LNCaP clone FGC (cell line): ENCODE measurements at places on chromosomes 6 and 20.

DNA sequence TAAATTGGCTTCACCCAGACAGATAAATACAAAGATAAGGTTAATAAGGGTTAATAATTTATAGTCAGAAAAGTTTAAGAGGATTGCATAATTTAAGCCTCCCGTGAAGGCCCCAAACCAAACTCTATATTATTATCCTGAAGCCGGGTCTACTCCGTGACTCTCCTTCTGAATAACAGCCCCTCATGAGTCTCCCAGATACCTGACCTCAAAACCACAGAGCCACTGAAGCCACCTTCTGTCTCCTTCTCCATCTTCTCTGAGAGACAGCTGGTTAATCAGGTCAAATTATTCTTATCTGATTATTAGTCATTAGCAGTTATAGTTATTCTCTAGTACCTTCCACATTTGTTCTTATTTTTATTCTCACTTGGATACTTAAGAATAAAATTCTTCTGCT, 569.2 kb upstream of the AGPAT4 start:
- no peak for DNase-seq

GRCh38 chr6:14722704-14723103, 523.2 kb upstream of the JARID2 start:
- no peak for DNase-seq

DNA sequence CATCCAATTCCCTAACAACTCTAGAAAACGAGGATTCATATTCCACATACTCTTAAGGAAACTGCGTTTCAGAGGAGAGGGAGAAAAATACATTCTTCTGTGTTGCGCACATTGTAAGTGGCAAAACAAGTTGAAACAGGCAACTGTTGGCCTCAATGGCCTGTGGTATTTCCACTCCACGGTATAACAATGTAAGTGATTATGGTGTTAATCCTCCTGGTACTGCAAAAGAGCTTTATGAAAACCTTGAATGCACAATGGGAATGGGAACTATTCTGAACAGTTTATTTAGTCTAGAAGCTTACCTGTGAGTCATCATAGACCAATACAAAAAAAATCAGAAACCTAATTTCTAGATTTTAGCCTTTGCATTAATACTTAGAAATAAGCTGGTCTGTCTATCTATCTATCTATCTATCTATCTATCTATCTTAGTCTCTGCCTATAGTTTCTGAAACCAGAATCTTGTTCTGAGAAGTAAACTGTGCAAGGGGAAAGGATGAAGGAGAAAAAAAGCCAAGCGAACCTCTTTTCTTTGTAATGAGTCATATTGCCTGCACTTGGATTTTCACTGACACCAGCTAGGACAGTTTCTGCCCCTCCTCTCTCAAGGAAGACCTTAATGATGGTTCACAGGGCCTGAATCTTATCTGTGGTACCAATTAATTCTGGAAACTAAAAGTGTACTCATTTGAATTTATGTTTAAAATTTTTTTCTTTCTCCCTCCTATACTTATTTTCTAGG, 101.5 kb downstream of the RNF144B start:
- no peak for DNase-seq

- no peak for DNase-seq
Observed at GRCh38 chr6:9233686-9234085, 798.3 kb upstream of the SLC35B3 start.

DNA sequence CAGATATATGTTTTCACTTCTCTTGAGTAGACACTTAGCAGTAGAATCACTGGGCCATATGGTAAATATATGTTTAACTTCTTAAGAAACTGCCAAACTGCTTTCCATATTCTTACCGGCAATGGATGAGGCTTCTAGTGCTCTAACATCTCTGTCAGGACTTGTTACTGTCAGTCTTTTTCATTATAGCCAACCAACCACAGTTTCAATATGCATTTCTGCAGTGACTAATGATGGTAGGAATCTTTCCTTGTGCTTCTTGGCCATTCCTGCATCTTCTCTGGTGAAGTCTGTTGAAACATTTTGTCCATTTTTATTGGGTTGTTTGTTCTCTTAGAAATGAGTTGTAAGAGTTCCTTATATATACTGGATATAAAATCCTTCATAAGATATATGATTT, 66.0 kb upstream of the SYNDIG1 start:
- DNase-seq, result no peak
